ENCODE measurements at places on chromosomes 11 and 22. TPM values are rescaled to one million over a fixed set of nuclear protein-coding genes. Genes with fewer than 3 reads are reported as not detected.

Gene OR52K2
- polyA plus RNA-seq = not detected

Gene GAL3ST3
- 4.9 TPM for polyA plus RNA-seq

Gene OR6T1
- polyA plus RNA-seq = not detected

Gene SPINDOC
- 27.2 TPM for polyA plus RNA-seq

Gene FAM76B
- polyA plus RNA-seq = 56.0 TPM

Gene GAB4
- polyA plus RNA-seq = not detected

Gene SLC17A6
- not detected for polyA plus RNA-seq

Gene OR2AT4
- 0.01 TPM for polyA plus RNA-seq

Gene MFNG
- 10.4 TPM for polyA plus RNA-seq

Gene GUCY1A2
- 4.0 TPM for polyA plus RNA-seq

Gene CBL
- 19.5 TPM for polyA plus RNA-seq

Gene OR52H1
- polyA plus RNA-seq = not detected

Gene MGAT3
- polyA plus RNA-seq = 22.4 TPM

Gene UBASH3B
- polyA plus RNA-seq = 8.1 TPM

Gene EHD1
- 63.8 TPM for polyA plus RNA-seq

Gene MS4A1
- polyA plus RNA-seq = 0.34 TPM

Gene IL10RA
- 2.7 TPM for polyA plus RNA-seq

Gene CXCR5
- polyA plus RNA-seq = 0.03 TPM

Gene MAP6
- 12.5 TPM for polyA plus RNA-seq

Gene SVIP
- 40.3 TPM for polyA plus RNA-seq

Gene RDX
- polyA plus RNA-seq = 124 TPM

Gene MN1
- 9.6 TPM for polyA plus RNA-seq

Gene RAB38
- 21.3 TPM for polyA plus RNA-seq

Gene RAG2
- polyA plus RNA-seq = 0.30 TPM

Gene CDC42EP2
- polyA plus RNA-seq = 24.1 TPM

Gene MS4A4E
- polyA plus RNA-seq = 1.3 TPM

Gene RASL10A
- polyA plus RNA-seq = 0.63 TPM

Gene CENPM
- 10.3 TPM for polyA plus RNA-seq

Gene UCP2
- polyA plus RNA-seq = 79.8 TPM

Gene UQCR10
- 130 TPM for polyA plus RNA-seq

Gene SAA4
- not detected for polyA plus RNA-seq

Gene OR5T2
- polyA plus RNA-seq = not detected

Gene PRG3
- polyA plus RNA-seq = 1.2 TPM

Gene PPP6R2
- 32.0 TPM for polyA plus RNA-seq

Gene DDI1
- polyA plus RNA-seq = not detected

Gene ARCN1
- polyA plus RNA-seq = 162 TPM

Gene DENND6B
- 14.6 TPM for polyA plus RNA-seq

Gene CCDC157
- polyA plus RNA-seq = 1.9 TPM

Gene FGF4
- not detected for polyA plus RNA-seq

Gene APOBEC3A
- polyA plus RNA-seq = not detected

Gene NLRP14
- polyA plus RNA-seq = 0.72 TPM

Gene MYO18B
- polyA plus RNA-seq = 0.07 TPM

Gene APOA5
- polyA plus RNA-seq = not detected

Gene SESN3
- 70.1 TPM for polyA plus RNA-seq
